ENCODE measurements at places on chromosomes 4 and X. TPM values are rescaled to one million over a fixed set of nuclear protein-coding genes. Genes with fewer than 3 reads are reported as not detected.
A peak's percentile ranks its signal among the peaks of the same experiment; 100 is the strongest.

KLHL13 gene
- 5.7 TPM for total RNA-seq

NPY5R gene
- total RNA-seq = not detected

EXOC1 gene
- total RNA-seq = 18.7 TPM

GCNA gene
- total RNA-seq = 1.5 TPM

TBX22 gene
- not detected for total RNA-seq

VGLL1 gene
- not detected for total RNA-seq

EREG gene
- 3.2 TPM for total RNA-seq

P2RY4 gene
- total RNA-seq = not detected

FABP2 gene
- not detected for total RNA-seq

RAB41 gene
- total RNA-seq = not detected

- no peak for DNase-seq
These were observed 388.9 kb downstream of the PPARGC1A start for GRCh38 chr4:23500894-23501449.

- DNase-seq = no peak
These were observed 9.8 kb downstream of the SCFD2 start for GRCh38 chr4:53355930-53356521.

DNA sequence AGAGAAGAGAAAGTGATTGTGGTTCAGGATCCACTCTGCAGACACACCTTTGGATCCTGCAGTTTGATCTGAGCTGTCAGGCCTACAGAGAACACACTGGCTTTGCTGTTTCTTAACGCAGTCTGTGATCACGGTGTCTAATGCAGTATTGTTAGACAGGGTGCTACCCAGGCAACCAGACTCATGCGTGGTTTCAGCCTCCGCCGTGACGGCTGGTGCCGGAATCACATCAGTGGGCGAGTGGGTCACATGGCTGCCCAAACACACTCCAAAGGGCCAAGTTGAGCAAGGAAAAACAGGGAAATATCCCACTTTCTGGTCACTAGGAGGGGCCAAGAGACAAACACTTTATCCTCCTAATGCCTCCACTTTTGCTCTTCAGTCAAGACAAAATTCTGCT lies 27.5 kb downstream of the CCDC149 start:
- DNase-seq = no peak

GRCh38 chr4:8048856-8049676 lies 109.4 kb upstream of the AFAP1 start:
- DNase-seq = no peak

DNA sequence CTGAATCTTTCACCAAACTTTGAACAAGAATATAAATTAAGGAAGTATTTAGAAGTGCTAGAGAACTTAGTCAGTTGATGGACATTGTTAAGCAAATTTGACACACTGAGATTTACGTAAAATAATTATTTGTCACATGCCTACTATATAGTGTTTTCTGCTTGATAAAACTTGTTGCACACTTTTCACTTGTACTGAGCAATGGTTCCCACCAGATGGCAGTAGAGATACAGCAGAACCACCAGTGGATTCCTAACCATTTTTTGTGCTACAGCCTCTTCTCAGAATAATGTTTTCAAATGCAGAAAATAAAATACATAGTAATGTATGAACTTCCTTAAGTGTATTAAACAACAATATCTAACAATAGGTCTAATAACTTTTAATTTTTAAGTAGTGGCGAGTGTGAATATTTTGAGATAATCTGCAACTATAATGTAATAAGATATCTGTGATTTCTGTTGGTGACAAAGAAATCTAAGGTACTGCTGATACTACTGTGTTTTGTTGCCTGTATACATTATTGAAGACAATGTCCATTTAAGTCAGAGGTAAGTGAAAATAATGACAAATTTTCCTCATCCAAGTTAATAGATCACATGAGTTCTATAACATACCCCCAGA lies 81.2 kb downstream of the APOOL start:
- no peak for DNase-seq

DNA sequence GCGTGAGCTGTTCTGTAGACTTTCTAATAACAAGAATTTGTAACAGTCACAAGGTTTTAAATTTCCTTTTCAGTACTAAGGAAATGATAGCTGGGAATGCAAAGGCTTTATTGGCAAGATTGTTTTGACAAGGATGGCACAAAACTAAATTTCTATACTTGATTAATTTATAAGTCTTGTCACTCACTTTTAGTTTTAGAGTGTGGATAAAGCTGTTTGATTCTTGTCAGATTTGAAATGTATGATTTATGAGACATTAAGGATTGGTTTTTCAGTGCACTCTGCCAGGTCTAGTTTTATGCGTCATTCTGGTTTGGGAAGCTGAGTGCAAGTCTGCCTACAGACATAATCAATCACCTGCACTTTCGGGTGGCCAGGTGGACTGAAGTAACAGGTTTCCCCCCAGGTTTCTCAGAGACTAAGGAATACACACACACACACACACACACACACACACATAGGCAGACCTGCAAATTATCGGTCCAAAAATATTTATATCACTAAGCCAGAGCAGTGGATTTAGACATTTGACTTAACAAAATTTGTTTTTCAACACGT lies 9.3 kb downstream of the FHL1 start:
- no peak for DNase-seq

DNA sequence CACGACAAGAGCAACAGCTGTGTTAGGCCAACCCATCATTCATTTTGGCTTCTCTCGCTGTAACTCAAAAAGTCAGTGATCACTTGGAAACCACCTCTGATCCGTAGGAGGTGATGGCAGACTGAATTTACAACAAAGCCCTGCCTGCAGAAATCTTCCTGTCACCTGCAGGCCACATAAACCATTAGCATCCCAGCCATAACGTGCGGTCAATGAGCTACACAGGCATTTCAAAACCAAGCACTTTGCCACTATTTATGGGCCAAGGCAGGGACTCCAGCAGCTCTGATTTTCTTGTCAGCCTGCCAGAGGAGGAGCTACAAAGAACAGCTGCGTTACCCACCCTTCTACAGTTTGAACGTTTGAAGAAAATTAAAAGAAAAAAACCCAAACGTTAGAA lies 228.1 kb upstream of the PPARGC1A start:
- no peak for DNase-seq

- DNase-seq = no peak
These were observed 137.3 kb downstream of the MGST2 start for GRCh38 chr4:139802931-139803330.

DNA sequence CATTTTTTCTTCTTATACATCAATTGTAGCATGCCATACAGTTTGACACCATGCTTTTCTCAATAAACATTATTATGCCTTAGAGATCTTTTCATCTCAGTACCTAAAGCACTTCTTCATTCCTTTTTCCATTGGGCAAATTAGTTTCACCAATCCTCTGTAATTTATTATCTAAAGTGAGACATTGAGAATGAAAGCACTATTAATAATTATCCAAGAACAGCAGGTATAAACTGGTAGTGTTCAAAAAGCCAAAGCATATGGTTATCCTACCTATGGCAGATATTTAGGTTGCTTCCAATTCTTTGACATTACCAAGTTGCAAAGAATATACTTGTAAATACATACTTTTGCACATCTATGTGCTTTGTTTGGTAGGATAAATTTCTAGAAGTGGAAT lies 15.6 kb downstream of the LAMTOR3 start:
- DNase-seq = no peak

- no peak for DNase-seq
These were observed 91.1 kb upstream of the ANKRD50 start for GRCh38 chr4:124803641-124804040.

DNA sequence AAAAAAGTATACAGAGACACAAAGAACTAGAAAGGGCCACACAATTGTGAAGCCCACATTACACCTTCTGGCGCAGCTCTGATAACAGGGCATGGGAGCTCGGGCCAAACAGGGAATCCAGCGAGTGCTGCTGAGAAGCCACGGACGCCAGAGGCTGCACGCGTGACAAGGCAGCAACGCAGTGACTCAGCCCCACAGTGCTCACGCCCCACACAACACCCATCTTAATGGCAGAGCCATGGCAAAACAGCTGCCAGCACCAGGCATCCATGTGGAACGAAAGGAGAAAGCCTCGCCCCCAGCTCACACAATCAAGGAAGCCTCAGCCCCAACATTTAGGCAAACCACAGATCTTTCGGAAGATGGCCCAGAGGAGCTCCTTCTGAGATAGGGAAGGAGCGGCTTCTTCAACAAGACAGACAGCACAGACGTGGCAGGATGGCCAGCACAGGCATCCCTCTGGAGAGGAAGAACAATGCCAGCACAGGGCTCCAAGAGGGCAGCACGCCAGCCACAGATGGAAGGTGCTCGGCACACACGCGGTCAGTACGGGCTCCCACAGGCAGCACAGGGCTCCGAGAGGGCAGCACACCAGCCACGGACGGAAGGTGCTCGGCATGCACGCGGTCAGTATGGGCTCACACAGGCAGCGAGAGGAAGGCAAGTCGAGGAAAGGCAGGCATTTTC lies 33.1 kb downstream of the GAK start:
- DNase-seq = peak; percentile 66

GRCh38 chr4:41214136-41214824 lies at the start of gene APBB2:
APBB2 (minus strand) TSS chr4:41214542; CDS start chr4:41033254, 181,288 bp downstream.
- DNase-seq = peak; percentile 96

- no peak for DNase-seq
These were observed 29.7 kb downstream of the BMX start for GRCh38 chrX:15530318-15530717.

DNA sequence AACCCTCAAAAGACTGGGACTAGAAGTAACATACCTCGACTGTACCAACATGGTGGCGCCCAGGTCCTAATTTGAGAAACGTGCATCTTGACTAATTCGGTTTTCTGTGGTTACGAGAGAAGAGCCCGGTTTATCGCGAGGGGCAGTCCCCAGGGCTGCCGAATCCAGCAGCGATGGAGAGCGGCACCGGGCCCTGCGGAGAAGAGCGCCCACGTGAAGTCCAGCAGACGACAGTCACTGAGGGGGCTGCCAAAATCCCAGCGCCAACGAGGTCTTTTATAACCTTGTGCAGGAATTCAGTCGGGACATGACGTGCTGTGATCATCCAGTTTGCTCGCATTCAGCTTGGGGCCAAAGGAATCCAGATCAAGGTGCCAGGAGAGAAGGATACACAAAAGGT lies 187.5 kb upstream of the SLITRK2 start:
- no peak for DNase-seq

DNA sequence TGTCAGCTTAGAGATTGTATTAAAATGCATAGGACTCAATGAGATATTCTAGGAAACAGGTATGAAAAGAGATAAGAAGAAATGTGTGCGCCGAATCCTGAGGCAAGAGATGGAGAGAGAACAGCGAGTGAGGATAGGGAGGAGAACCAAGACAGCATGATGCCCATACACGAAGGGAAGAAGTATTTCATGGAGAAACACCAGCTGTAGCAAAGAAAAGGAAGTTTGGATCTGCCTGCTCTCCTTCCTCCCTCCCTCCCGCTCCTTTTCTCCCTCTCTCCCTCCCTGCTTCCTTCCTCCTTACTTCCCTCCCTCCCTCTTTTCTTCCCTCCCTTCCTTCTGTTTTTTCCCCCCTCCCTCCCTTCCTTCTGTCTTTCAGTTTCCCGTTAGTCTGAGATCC lies 318.6 kb upstream of the TAPT1 start:
- DNase-seq = no peak

GRCh38 chrX:46263494-46263893 lies 281.7 kb downstream of the ZNF674 start:
- DNase-seq = no peak

DNA sequence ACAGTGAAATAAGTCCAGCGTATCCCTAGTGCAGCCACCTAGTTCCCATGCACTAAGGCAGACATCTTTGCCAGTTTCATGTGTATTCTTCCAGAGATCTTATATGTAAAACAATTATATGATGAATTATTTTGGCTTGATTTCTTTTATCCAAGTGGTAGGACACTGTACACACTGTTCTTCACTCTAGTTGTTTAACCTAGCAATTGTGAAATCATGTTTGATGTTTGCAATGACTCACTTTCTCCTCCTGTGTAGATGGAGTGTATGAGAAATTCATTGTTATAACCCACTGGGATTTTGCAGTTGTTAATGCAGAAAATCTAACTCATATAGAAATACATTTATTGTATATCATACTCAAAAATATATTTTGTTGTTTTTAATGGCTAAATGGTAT lies 17.5 kb upstream of the TBC1D1 start:
- DNase-seq = no peak

DNA sequence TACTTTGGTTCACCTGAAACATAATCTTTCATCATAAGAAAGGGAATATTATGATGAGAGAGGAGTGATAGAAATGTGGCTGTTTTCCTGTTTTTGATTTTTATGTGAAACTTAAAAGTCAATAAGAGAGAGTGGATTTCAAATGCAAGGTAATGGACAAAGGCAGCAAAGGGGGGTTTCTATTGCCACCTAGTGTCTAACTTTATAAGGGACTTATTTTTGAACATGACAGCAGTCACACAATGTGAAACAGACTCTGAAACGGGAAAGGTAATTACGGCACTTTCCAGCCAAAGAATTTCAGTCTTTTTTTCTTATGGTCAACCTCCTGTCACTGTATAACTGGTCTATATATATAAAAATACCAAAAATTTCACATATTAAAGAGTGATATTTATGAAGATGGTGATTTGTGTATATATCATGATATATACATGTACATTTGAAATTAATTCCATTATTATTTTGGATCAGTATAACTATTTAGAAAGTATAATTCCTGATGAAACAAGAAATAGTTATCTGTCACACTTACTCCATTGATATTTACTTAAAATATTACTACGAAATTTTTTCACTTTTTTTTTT lies 127.1 kb downstream of the FBXO8 start:
- DNase-seq = no peak

GRCh38 chrX:107729558-107730297 lies 45.9 kb downstream of the TSC22D3 start:
- peak; percentile 75 for DNase-seq

- DNase-seq = peak; percentile 55
These were observed 24.6 kb upstream of the ANTXR2 start for GRCh38 chr4:80097400-80098177.

- DNase-seq = no peak
These were observed at the start of gene BTK for GRCh38 chrX:101385795-101386541. BTK (minus strand) TSS chrX:101386191; CDS start chrX:101375284, 10,907 bp downstream.

DNA sequence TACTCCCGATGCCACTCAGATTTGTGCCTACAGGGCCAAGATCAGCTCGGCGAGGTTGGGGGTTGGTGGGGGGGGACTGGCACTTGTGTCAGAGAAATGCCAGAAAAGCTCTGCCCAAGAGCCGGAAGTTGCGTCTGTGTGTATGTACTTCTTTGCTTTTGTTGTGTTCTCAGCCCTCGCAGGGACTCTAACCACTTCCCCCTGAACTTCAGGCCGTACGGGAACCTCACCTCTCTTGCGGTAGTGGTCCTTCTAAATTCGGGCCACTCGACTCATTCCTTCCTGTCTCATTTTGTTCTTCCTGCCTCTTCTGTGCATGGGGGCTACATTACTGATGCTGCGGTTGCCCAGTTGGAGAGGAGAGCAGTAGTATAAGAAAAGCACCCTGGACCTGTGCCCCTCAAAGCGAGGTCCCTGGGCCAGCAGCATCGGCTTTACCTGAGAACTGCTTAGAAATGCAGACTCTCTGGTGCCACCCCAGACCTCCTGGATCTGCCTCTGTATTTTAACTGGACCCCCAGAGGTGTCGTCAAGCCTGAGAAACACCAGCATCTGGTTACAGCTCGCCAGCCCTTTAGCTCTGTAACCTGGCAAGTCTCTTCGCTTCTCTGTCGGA lies 146.3 kb upstream of the RPS6KA3 start:
- peak; percentile 24 for DNase-seq

- no peak for DNase-seq
These were observed 1548.7 kb downstream of the PCDH7 start for GRCh38 chr4:32268863-32269262.

Data from left ventricle myocardium superior (tissue), 1 donor.